ENCODE measurements at places on chromosomes 6 and 20.

DNA sequence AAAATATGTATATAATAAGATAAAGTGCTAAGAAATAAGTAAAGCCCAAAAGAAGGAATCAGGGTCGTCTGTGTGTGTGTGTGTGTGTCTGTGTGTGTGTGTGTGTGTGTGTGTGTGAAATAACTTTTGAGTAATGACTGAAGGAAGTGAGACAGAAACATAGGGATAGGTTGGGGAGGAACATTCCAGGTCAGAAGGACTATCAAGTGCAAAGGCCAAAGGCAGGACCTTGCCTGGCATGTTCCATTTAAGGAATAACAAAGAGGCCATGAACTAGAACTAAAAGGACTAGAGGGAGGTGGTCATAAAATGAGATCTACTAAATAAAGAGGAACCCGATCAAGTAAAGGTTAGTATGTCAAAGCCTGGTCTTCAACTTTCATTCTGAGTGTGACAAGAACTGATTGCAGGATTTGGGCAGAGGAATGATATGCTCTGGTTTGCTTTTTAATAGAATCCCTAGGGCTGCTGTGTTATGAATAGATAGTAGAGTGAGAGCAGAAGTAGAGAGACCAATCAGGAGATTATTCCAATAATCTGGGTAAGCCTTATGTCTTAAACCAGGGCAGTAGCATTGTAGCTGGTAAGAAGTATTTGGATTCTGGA, 6.9 kb downstream of the ENPP3 start:
- no peak for DNase-seq

DNA sequence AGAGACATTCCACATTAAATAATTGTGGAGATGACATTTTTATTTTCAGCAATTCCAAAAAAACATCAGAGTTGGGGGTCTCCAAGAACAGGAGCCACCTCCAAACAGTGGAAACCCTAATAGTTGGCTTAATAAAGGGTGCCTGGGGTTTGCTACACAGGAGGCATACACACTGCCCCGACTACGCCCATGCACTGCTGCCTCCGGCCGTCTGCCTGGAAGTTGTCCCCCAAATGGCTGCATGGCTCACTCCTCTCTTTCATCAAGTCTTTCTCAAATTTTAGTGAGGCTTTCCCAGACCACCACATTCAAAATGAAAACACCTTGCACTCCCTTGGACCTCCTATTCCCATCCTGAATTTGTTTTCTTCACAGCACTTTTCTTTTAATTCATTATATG, 58.8 kb downstream of the ZMYND8 start:
- DNase-seq = no peak

DNA sequence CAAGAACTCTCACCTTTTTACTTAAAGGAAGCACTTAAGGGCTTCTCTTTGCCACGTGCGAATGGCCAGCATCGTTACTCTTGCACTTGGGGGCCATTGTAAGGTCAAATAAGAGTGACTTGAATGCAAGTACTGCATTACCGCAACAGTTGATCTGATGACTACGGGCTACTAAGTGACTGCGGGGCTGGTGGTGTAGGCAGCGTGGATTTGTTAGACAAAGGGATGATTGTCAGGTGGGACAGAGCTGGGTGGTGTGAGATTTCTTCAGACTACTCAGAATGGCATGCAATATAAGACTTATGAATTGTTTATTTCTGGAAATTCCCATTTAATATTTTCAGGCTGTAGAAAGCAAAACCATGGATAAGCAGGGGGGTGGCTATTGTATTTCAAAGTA, 199.7 kb upstream of the UST start:
- no peak for DNase-seq

DNA sequence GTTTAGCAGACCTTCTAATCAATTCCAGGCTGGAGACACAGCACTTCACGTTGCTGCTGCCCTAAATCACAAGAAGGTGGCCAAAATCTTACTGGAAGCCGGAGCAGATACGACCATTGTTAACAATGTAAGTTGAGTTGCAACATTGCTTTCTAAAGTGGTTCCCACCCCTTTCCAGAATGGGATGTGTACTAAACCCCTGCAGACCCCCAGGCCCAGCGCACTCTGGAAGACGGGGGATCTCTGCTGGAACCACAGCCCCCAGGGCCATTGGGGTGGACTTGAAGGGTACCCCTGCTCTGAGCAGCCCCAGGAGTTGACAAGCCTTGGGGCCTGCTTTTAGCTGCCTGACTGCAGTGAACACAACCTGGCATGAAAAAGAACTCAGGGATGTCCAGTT, 22.0 kb downstream of the LYRM2 start:
- DNase-seq = no peak

DNA sequence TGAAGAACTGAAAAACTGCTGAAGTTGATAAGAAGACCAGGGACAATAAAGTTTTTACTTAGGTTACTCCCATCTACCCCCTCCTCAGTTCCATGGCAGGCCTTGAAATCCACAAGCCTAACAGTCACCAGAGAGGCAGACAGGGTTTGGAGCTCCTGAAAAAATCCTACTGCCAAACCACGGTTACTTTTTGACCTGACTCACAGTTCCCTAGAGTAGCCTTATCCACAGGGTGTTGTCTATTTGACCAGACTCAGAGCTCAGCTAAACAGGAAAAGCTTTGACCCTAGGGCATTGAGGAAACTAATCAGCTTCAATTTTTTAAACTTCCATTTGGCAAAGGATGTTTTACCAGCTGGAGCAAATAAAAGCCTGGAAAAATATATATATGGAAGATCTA, 257.7 kb upstream of the NT5E start:
- no peak for DNase-seq

DNA sequence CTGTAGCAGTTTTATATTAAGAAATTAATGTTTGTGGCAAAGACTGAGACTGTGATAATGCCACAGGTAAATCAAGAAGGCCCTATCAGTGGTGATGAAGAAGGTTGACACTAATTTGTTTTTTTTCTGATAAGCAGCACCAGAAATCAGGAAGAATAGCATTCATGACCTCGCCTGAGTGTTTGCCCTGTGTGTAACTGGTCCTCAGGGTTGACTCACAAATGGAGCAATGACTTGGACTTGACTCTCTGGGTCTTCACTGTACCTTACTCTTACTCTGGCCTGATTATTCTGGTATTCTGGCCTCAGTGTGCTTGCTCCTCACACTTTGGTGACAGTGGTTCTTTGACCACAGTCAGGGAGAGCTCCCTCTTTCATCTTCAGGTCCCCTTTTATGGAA, 243.9 kb downstream of the HAO1 start:
- DNase-seq = no peak

DNA sequence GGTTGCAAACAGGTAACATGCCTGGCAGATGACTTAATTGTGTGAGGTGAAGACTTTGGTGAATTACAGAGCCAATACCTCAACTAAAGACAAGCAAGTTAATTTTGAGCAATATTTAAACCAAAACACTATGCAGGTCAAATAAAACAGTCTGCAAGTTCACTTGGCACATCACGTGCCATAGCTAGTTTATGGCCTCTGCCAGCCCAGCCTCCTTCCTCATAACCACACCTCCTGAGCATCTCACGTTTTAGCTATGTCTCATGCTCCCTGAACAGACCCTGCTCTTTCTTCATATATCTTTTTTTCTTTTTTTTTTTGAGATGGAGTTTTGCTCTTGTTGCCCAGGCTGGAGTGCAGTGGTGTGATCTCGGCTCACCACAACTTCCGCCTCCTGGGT, 4.5 kb upstream of the CNBD2 start:
- DNase-seq = no peak

DNA sequence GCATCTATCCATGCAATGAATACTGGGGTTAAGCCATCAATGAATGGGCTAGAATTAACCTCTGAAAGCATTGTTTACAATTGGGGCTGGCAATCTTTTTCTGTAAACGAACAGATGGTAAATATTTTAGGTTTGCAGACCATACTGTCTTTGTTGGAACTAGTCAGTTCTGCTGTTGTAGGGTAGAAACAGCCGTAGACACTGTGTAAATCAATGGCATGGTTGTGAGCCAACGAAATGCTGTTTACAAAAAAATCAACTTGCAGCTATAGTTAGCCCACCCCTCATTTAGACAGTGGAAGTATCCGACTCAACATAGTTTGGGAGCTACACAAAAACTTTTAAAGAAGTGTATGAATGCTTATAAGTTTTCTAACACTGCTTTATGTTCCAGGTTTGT, 91.5 kb downstream of the BCKDHB start:
- DNase-seq = no peak

GRCh38 chr20:59736366-59736765, 132.0 kb downstream of the PHACTR3 start:
- no peak for DNase-seq

DNA sequence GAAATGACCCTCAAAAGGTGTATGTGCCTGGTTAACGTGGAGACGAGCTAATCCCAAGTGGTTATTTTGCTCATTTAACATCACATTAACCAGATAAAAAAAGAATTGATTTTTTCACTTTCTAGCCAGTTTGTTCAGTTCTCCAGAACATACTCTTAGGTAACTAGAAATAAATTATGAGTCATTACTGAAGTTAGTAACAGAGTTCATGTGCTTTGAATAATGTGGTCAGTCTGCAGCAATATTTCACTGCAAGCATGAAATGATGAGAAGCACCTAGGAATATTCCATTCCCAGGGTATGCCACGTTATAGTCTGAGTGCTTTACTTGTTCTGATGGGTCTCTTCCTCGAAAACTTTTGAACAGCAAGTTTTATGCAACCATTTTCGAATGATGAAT, 138.3 kb upstream of the INSM1 start:
- no peak for DNase-seq

GRCh38 chr6:168122521-168122920, 43.5 kb upstream of the FRMD1 start:
- no peak for DNase-seq

DNA sequence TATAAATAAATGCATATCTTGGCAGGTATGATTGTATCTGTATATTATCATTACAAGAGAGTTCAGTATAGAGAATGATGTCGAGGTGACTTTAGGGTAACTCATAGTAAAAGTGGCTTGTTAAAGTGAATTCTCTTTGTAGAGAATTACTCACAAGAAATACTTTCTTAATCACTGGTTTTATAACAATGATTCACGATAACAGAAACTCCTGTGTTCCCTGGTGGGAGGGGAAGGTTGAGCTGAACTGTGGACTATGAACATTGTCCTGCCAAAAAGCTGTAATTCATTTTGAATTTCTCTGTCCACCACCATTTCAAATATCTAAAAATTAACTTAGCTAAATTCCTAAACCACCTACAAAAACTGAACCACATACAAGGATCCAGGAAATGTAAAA, 7.7 kb downstream of the TPMT start:
- DNase-seq = no peak

- no peak for DNase-seq
Measured at GRCh38 chr6:100099189-100100074, 105.4 kb upstream of the MCHR2 start.

GRCh38 chr6:11953641-11954040, 58.5 kb upstream of the HIVEP1 start:
- no peak for DNase-seq

DNA sequence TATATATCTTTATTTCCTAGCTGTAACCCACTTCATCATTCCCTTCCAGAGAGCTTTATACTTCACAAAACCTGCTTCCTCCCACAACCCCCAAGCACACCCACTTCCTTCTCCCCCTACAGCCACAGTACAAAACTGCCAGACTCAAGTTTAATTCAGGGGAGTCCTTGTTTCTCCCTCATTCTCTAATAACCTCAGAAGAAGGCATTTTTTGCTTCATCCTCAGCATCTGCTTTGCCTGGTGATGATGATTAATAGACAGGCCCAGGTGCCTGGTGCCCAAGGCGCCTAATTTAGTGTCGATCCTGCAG, 414.3 kb downstream of the KIF16B start:
- no peak for DNase-seq

DNA sequence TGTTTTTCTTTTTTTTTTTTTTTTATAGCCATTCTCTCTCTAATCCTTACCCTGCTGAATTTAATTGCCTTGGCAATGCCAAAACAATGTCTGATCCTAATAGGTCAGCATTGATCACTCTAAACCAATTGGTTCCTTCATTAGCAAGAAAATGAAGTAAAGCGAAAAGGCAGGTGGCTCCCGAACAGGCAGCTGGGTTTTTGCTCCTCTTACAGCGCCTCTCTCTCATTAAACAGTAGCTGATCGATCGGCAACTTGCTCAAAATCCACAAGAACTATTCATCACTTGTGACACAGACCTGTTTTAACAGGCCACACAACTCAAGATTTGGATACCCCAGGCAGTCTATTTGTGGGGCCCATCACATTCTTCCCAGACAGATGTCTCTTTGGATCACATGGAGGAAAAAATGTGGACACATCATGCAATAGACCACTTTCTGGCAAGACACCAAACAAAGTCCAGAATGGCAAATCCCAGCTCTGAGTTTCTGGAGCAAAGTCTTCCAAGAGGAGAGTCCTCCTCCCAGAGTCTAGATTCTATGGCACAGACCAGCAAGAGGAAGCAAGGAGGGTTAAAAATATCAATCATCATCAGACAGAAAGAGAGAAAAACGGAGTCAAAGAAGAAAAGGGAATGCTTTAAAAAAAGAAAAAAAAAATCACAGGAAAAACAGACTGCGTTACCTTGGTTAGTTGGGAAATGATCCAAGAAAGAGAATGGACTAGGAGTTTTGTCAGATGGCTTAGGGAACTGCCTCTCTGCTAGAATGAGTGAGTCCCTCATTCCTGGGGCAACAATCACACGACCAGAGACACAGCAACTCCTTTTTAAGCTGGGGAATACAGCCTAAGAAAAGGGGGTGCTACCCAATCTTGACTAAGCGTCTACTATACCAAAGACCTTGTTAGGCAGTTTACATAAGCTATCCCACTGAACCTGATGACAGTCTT, 247.8 kb downstream of the BTBD9 start:
- DNase-seq = no peak
